Cerebellar nuclear complex (tissue), 1 donor: ENCODE measurements at places on chromosomes 16 and 17.

DNA sequence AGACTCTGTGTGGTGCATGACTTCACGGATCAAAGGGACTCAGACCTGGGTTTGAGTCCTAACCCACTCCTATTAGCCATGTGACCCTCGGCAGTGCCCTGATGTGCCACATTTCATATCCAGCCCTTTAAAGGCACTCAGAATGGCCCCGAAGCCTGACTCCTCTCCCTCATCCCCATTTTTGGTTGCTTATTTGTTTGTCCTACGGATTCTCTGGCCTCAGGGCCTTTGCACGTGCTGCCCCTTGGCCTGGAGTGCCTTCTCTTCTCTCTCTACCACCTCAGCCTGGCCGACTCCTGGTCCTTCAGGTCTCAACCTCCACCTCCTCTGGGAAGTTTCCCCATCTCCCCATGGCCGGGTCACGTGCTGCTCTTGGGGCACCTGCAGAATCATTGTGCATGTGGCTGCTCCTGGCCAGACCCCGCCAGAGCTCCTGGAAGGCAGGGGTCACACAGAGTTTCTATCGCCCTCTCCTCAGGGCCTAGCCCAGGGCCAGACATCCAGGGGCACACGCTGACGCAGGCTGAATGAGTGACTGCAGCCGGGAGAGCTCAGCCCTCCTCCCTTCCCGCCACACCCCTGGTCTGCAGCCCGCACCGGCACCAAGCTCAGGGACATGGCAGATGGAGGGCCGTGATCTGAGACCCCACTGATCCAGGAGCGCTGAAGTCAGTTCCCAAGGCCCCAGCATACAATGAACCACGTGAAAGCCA is 22.0 kb upstream of the CIBAR2 start:
- no peak for DNase-seq

DNA sequence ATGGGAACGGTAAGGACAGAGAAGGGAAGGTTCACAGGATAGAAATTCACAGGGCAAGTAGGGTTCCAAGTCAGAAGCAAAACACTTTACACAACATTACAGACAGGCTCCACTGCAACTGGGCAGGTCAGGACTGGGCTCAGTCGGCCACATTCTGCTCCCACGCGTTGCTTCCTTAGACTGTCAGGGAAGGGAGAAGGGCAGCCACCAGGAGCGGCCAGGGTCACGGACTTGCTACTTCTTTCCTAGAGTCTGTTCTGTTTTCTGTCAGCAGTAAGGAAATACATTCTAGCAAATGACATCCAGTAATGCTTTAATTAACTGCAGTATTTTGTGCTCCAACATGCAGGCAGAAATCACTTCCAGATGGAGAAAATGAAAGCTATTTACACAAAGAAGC is 160.3 kb upstream of the RPH3AL start:
- no peak for DNase-seq

DNA sequence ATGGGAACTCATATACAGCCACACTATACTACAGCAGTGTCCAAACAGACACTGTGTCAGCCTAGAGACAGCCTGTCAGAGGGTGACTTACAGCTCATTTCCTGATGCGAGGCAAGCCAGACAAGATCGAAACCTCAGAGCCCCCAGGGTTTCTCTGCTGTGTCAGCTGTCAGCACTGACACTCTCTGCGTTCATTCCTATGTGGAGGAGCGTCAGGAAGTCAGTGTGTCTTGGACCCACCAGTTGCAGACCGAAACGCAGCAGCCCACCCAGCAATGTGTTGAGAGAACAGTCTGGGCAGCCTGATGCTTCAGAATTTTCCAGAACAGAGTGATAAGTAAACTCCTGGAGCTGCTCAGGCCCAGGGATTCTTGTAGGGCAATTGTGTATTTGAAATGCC is 20.6 kb upstream of the MAPT start:
- DNase-seq = no peak

DNA sequence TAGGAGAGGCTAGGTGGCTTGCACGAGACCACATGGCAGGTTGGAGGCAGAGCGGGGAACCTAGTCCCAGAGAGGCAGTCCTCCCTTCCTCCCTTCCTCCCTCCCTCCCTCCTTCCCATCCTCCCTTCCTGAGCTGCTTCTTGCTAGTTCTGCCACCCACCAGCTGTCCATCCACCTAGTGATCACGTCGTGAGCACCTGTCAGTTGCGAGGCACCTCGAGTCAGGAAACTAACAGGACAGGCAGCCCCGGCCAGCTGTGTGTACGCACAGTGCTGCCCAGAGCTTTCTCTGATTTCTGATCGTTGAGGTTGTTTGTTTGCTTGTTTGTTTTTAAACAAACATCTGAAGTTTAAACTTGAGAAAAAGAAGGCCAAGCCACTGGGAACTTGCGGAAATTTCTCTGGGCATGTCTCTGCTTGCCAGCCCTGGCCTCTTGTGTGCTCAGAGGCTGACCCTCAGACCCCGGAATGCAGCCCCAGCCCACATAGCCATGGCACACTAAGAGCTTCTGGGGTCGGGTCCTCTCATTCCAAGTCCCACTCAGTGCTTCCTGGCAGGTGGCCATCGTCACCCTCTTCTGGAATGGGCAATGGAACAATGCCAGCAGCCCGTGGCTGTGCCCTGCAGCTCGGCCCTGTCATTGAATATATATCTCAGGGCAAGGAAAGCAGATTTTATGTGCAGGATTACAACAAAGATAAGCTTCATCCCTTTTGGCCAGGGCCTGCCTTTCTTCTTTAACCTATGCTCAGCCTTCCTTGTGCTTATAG is 174.0 kb downstream of the KATNIP start:
- DNase-seq = no peak

- DNase-seq = no peak
Observed at GRCh38 chr16:9407206-9407758, 315.8 kb downstream of the HAPSTR1 start.

GRCh38 chr16:68353366-68353765 is 42.5 kb downstream of the PRMT7 start:
- no peak for DNase-seq

GRCh38 chr16:2027024-2028010 is 615 bp downstream of the NHERF2 start:
- DNase-seq = no peak
